Fibroblast of skin of back (primary cell): ENCODE measurements at places on chromosomes 2 and 18.

DNA sequence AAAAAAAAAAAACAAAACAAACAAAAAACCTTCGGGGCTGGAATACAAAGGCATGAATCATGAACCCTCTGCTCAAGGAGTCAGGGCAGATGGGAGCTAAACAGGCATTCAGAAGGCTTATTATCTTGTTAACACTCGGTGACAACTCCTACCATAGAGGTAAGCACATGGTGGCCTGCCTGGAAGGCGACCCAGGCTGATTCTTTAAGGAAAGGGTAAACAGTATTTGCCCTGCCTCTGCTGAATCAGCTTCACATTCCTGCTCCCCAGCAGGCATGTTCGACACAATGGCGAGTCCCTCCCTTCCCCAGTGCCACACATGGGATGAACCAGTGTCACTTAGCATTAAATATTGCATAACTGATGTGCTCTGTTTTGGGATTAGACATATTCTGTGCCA, 191.9 kb downstream of the ARL4C start:
- peak; percentile 80 for DNase-seq

GRCh38 chr2:110101280-110101844, 14.3 kb downstream of the MALL start:
- DNase-seq = peak; percentile 100

- DNase-seq = peak; percentile 95
Measured at GRCh38 chr2:120546048-120546864, 189.4 kb upstream of the GLI2 start.

DNA sequence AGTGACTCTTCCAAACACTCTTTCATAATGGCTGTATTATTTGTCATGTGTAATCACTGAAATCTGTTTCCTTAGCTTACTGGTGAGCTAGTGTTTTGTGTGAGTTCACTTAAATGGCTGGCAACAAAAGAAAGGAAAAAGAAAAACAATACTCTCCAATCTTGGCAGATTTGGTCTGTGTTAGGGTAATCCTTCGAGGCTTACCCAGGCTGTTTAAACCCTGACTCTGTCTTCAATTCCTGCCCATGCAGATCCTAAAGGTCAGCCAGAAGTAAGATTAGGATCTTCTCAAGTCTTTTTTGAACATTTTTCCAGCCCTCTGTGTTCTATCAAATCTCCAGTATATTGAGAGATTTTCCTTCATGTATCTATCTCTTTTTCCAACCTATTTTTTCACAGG, 85.3 kb downstream of the CCDC178 start:
- peak; percentile 9 for DNase-seq

- DNase-seq = no peak
Measured at GRCh38 chr2:30282081-30282480, 50.7 kb downstream of the LBH start.

- DNase-seq = no peak
Measured at GRCh38 chr2:35783723-35784122, 571.9 kb upstream of the CRIM1 start.

- DNase-seq = no peak
Measured at GRCh38 chr2:170895023-170895757, 33.9 kb upstream of the GORASP2 start.

DNA sequence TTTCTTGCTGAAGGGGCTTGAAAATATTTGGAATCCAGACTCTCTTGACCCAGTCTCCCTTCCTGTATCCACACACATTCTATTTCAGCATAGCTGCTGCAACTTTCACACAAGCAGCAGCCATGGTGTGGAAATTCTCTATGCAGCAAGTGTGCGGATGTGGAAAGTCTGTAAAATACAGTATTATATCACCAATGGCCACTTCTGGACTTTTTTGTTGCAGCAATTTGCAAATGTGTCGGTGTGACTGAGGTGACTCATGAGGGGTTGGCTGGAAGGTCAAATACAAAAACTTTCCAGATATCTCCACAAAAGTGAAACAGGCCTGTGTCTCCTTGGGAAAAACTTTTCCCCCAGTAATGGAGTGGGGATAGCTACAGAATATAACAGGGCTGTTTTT, 299.3 kb upstream of the GYPC start:
- no peak for DNase-seq

DNA sequence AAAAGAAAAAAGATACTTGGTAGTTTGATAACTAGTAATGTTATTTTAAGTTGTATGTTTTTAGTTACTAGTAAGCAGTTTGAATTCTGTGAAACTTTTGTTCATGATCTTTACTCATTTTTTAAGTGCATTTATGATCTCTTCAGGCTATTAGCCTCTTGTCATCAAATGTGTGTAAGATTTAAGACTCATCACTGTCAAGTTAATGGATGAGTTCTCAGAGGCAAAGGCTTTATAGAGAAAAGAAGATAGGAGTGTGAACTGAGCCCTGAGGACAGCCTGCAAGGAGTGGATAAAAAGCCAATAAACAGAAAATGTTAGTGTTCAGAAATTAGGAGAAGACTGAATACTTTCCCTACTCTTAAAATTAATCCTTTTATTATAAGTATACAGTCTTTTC, 13.5 kb downstream of the NDUFV2 start:
- no peak for DNase-seq

DNA sequence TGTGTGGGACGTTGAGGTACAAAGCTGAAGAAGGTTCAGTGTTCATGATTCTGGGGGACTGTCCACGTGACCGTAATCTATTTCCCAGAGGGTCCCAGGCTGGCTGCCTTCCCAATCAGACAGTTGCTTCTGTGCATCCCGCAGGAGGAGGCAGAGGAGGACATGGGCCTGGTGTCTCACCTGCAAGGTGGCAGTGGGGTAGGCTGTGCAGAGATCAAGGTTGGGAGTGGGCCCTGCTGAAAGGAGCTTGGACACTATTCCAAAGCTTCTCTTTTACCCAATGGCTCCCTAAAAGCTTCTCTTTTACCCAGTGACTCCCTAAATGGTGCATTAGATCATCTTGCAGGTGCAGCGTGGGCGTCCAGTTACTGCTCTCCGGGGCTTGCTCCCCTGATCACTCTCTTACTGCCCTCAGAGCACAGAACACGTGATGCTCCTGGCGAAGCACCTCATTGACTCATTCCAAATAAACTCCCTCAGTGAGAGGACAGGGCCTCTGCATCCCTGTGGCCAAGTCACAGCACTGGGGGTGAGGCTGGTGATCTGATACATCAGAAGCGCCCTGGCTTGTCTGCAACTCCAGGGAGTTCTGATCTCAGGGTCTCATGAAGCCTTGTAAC, 41.5 kb downstream of the RNF144A start:
- no peak for DNase-seq

DNA sequence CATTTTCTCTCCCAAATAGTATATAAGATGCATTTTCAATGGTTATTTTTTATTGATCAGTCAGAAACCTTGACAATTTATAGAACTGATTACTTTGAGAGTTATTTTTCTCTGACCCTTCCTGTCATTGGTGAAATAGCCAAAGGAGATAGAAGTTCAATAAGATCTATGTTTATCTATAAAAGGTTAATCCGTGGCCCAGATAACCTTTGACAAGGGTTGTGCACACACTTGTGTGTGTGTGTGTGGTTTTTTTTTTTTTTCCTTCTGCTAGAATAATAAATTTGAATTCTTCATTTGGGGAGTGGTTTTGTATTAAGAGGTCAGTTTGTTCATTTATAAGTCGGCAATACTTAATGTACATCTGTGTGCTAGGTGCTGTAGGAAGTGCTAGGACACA, 160.0 kb downstream of the MGAT5 start:
- DNase-seq = no peak

GRCh38 chr18:79806976-79807841, 9.5 kb downstream of the KCNG2 start:
- DNase-seq = no peak

- DNase-seq = no peak
Measured at GRCh38 chr2:107542314-107542740, 284.4 kb upstream of the RGPD4 start.

DNA sequence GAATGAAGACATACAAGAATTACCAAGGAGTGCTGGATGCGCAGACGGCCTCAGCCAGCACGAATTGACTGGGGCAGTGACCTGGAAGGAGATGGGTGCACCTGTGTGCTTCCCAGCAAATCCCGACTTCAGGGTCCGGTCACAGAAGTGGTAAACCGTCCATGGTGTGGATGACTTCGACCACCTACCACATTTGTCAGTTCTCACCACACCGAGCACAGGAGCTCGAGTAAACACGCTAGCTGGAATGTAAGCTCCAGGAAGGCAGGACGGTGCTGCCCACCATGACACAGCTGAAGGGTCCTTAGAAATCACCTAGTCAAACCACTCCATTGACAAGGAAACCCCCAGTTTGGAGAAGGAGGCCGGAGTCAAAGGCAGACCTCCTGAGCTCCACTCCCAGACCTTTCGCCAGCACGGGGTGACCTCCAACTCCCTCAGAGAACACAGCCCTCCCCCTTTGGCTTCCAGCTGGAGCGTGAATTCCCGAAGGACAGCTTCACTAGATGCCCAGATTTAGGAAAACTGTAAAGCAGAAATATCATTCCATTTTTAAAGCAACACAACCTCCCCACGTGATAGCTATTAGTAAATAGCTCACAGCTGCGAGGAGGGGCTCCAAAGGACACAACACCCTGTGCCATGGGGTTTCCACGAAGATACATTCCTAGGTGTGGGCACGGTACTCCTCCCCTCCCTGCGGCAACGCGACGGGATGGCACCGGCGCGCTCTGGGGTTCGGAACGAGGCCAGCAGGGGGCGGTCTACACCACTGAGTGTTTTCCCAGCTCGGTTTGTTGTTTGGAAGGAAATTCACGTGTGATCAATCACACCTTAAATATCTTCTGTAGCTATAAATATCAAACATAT, 34.1 kb upstream of the GNAL start:
- peak; percentile 28 for DNase-seq

GRCh38 chr18:72197591-72197990, 346.6 kb downstream of the CBLN2 start:
- DNase-seq = no peak

DNA sequence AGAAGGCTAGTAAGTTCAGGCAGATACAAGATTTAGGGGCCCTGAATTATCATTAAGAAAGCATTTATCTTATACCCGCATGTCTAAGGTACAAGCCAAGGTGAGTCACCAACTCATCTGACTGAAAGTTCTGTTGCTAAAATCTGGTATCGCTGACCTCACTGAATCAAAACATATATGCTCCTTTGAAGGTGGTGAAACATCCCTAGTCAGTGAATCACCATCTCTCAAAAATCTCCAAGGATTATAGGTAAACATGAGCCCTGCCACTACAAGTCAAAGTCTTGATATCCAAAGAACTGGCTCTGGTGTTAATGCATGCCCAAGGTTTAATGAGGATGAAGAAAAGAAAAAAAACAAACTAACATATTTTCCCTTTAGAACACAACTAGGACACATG, 43.5 kb downstream of the IRS1 start:
- DNase-seq = peak; percentile 62

- no peak for DNase-seq
Measured at GRCh38 chr18:212780-213179, 54.4 kb downstream of the USP14 start.

DNA sequence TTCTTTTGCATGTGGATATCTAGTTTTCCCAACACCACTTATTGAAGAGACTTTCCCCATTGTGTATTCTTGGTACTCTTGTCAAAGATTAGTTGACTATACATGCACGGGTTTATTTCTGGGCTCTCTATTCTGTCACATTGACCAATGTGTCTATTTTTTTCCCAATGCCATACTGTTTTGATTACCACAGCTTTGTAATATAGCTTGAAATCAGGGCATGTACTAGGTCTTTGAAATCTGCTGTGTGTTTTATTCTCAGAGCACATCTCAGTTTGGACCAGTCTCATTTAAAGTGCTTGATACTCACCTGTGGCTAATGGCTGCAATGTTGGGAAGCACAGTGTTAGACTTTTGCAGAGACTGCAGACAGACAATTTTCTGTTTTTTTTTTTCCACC, 32.8 kb upstream of the IL36G start:
- DNase-seq = no peak

DNA sequence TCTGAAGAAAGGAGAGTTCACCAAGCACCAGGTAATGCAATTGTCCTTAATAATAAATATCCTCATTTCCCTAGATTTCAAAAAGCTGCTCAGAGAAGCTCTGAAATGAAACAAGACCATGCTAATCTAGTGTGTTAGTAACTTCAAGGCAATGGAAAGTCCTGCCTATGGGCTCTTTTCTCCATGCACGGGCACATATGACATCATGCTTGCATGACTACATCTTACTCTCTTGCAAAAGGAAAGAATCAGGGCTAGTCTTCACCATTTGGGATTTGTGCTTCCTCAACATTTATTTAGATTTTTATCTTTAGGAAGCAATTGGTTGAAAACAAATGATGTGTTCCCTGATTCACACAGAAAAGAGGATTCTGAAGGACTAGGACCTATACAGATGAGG, 204.0 kb upstream of the POU3F3 start:
- DNase-seq = no peak

GRCh38 chr2:209525331-209525730, 101.5 kb downstream of the MAP2 start:
- no peak for DNase-seq

DNA sequence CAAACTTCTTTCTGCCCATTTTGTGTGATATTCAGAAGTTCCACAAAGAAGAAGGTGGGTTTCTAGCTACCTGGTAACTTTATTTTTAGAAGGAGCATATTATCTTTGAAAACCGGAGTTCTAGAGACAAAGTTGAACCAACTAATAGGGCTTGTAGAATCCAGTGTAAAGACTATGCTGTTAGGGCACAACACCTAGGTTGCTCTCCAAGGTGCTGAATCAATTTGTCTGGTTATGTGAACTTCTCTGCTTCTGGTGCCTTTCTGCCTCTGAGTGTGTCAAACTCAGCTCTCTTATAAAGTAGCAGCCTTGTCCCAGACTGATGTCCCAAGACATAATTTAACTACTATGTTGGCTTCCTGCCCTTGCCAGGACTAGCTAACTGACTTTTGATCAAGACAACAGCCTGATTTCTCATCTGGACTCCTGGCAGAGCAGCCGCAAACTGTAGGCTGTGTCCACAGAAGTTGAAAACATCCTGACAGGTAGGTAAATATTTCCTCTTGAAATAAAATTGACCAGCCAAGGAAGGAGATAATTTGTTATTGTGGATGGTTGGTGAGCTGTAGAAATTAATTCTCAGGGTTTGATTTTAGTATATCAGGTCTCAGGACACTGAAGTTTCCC, 119.4 kb downstream of the CYRIA start:
- DNase-seq = peak; percentile 42

DNA sequence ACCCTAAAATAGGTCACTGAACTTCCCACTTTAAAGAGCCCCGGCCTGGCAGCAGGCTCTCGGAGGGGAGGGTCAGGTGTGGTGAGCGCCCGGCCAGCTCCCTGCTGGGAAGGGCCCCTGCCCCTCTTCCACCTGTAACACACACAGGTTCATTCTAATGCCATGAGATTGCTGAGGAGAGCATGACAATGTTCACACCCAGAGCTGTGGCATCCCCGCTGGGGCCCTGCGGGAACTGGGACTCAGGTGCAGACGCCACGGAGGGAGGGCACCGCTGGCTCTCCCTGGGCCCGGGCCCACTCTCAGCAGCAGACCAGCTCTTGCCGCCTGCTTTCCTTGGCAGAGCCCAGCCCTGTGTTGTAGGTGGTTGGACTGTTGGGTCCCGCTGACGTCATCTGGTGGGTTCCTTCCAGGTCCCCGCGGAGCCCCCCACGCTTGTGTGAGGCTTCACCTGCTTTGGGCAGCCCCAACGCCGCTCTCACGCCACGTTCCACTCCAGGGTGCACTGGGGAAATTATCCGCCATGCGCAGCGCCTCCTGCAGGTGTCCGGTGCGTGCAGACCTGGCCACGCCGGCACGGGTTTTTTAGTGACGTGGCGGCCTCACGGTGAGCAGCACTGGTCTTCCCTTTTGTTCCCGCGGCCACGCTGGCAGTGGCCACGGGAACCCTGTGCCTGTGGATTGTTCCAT, 50.4 kb upstream of the KCNG2 start:
- no peak for DNase-seq
